ENCODE measurements at places on chromosomes 11 and 22. TPM values are rescaled to one million over a fixed set of nuclear protein-coding genes. Genes with fewer than 3 reads are reported as not detected.

DNA sequence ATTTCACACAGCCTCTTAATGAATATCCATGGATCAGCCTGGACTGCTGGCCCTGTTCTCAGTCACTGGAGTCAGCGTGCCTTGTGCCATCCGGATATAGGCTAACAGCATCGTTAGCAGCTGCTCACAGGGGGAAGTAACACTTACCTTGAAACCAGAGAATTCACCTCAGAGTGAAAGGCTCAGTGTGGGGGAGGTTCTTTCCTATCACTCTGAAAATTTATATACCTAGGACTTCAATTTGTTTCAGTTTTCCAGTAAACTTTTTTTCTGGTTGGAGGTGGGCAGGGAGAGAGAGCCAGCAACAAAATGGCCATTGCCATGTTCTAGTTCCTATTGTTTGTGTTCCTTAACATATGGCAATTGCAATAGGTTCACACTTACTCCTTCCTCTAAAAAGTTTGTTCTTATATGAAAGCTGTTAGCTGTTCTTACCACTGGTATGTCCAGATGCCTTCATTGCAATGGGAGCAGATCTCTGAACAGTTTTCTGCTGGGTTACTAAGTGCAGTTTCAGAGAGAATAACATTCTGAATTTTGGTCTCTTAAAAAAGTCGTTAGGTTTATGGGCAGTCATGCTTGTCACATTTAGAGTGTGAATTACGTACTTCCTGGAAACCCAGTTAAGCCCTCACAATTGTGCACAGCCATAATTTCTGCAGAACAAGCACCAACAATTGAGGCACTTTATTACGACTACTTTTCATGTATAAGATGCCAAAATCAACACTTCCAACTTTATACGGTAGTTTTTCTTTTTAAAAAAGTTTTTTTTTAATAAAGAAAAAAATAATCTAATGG is 247.6 kb downstream of the CADM1 start:
- DNase-seq, result no peak

DNA sequence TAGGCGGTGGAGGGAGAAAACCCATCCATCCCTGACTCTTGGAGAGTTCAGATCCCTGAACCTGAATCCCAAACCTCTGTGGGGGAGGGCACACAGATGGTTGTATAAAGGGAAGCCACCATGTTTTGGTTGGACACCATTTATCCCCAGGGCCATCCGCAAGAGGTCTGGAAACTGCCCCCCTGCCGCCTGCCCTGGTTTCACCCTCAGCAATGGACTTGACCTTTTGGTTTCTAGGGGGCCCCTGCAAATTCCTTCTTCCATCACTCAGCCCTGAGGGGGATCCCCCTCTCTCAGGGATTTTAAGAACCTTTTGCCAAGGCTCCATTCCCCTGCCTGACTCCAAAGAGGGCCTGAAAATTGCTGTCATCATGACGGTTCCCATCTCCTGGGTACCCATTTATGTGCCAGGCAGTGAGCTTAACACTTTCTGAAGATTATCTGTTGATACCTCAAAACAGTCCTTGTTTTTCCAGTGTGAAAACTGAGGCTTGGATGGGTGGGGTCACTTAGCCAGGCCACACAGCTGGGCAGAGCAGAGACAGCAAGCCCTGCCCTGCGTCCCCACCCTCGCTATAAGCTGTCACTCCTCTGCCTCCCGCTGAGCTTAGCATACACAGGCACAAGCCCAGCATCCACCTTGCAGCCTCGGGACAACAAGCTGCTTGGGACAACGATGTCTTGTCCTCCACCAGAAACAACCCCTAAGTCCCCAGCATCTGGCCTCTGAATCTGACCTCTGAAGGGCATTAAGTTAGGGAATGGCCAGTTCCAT is 33.2 kb upstream of the CRYBB3 start:
- no peak for DNase-seq

DNA sequence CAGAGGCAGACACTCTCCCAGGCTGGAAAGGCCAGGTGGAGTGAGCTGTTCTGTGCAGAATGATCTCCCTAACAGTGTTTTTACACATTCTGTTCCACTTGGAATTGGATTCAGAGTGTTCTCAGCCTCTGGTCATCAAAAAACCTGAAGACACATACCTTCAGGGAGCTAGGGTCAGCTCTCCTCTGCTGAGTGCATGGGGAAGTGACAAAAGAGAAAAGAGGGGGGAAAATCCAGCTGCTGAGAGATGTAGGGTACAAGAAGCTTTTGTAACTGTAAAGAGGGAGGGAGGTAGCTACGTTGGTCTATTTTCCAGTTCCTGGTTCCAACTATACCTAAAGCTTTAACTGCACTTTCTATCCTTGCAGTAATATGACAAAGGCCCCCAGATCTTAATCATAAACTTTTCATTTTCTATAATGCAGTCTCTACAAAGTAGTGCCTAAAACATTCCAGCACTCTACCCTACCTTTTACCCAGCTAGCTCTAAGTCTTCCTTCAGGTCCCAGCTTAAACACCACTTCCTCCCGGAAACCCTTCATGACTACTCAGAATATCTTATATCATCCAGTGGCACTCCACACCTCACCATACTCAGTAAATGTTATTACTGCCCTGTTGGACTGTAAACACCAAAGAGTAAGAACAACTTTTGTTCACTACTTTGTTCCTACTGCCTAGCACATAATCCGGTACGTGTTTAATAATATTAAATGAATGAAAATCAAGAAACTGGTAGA is 9.2 kb downstream of the MAPK1 start:
- no peak for DNase-seq

GRCh38 chr11:2306452-2306823 is 4.6 kb downstream of the TSPAN32 start:
- DNase-seq, result no peak

DNA sequence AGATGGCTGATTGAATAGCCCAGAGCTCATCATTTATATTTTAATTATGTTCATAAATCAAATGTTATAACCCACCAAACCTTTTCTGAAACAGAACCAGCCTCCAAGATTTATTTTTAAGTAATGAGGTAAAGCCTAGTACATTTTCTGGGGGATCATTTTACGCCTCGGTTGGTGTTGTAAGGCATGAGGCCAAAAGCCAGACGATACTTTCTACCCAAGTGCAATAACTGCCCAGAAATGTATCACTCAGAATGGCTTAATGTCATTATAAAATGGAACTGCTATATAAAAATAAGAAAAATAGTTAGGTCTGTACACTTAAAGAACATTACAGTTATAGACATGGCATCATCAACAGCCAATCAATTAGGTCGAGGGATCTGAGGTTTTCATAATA is 283.3 kb downstream of the CADM1 start:
- no peak for DNase-seq

DNA sequence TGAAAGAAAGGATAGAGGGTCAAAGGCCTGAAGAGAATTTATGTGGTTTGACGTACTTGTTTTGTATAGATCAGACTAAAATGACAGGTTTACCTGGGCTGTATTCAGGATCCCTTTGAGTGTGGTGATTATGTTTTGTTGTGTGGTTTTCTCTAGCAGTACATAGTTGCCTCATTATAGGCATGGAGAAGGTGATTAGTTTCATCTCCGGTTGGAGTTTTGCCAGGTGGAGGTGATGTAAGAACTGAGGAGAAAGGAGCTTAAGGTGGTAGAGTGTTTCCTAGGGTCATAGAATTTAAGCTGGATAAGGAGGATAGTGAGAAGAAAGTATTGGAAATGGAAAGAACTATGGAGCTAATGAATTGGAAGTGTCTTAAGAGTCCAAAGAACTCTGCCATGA is 229.0 kb downstream of the TMEM135 start:
- no peak for DNase-seq

DNA sequence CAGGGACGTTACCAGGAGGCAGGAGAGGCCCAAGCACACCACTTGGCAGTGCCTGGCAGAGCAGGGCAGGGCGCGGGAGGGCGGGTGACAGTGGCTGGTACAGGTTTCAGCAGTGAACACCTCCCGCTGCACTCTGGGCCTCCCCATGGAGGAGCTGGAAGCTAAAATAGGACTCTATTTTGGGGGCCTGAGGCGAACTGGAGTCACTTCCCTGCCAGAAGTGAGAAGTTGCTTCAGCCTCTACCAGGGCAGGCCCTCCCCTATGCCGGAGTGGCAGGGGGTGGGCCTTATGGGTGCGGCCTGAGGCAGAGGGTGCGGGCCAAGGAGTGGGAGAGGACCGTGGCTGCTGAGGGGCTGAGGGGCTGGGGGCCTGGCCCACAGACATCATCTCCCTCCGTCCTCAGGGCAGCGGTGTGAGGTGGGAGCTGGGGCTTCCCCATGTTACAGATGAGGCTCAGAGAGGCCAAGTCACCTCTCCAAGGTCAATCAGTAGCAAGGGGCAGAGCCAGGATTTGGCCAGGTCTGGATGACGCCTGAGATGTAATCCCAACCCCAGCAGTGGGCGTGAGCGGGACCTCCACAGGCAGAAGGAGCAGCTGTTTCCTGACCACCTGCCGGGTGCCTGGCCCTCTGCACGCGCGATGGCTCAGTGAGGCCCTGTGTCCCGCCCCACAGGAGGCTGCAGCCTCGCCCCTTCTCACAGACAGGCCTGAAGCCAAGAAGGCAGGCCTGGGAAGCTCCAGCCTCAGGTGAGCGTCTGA is 39.3 kb downstream of the KCNJ4 start:
- no peak for DNase-seq

- no peak for DNase-seq
Observed at GRCh38 chr11:45394294-45395085, 108.3 kb upstream of the SYT13 start.

- DNase-seq, result no peak
Observed at GRCh38 chr11:85955531-85955930, 100.3 kb downstream of the CCDC83 start.

DNA sequence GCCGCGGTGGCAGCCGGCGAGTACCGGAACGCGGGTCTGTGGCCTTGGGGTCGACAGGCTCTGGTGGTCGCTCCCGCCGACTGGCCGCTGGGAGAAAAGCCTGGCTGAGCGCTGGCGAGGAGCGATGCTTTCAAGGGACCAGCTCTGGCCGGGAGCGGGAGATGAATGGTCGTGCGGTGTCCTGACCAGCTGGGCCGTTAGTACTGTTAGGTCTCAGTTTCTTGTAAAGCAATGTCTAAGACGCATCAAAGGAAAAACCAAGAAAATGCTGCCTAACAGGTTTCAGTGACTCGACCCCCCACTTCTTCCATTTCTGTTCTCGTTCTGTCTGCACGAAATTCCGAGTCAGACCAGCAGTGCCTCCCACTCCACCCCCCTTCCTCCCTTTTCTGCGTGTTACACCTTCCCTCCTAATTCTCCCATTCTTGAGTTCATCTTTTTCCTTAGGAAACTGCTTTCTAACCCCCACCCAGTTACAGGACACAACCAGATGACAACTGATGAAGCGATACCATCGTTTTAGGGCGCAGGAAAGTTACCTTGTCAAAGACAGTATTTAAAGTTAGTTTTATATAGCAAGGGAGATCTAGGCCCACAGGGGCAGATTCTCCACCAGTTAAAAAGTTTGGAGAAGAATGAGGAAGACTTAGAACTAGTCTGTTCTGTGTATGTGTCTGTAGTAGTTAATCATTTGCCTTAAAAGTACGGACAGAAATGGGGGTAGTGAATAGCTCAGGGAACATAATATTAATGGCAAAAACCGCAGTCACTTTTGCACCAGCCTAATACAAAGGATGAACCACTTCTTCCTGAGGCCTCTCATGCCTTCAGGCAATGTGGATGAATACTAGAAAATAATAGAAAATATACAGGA is 1.0 kb downstream of the CUL5 start:
- no peak for DNase-seq

DNA sequence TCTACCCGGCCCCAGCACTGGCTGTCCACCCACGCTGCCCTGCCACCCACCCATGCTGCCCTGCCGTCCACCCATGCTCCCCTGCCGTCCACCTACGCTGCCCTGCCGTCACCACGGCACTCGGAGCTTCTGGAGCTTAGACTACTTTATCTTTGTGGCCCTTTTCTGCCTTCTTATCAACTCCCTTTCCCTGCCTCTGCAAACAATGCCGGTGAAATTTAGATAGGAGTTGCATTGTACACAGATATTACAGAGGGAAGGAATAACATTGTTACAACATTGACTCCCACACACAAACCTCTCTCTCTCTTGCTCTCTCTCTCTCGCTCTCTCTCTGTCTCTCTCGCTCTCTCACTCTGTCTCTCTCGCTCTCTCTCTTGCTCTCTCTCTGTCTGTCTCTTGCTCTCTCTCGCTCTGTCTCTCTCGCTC is 33.7 kb upstream of the BRSK2 start:
- DNase-seq, result no peak

- DNase-seq, result no peak
Observed at GRCh38 chr11:120605469-120605868, 93.9 kb downstream of the GRIK4 start.

- no peak for DNase-seq
Observed at GRCh38 chr11:119902656-119903231, 173.7 kb upstream of the NECTIN1 start.

DNA sequence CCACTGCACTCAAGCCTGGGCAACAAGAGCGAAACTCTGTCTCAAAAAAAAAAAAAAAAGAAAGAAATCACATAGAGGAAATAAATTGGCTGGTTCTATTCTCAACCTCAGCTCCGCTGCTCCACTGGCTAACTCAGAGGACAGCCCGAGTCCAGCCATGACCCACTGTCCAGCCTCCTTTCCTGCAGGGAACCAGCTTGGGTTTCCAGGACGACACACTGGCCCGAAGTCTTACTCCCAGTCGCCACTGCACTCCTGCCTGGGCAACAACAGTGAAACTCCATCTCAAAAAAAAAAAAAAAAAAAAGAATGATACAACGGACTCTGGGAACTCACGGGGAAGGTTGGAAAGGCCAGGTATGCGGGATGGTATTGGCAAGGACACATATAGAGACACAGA is 31.5 kb downstream of the APOL3 start:
- DNase-seq, result no peak

GRCh38 chr22:19180740-19181410 is 2.3 kb upstream of the SLC25A1 start:
- DNase-seq, result no peak

GRCh38 chr11:74702383-74703007 is 28.7 kb downstream of the CHRDL2 start:
- no peak for DNase-seq

- DNase-seq, result no peak
Observed at GRCh38 chr11:1832211-1832919, 2.4 kb upstream of the SYT8 start.

DNA sequence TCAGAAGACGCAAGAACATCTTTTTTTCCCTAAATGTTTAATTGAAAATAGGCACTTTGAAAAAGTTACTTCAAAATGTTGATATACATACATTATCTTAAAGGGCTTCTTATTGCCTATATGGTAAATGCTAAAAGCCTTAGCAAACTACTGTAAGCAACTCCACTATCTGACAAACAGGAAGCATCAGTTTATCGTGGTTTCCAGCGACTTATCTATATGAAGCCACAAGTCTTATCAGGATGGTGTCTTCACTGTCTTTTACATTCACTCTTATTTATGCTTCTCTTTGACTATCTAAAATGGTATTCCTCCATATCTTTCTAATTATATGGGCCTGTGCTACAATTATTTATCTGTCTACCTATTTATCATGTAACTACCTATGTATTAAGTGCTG is 2091.9 kb downstream of the LRRC4C start:
- DNase-seq, result no peak

Gene OR8G1
- not detected for total RNA-seq

Gene H19
- 126 TPM for total RNA-seq

Gene MAP6
- 21.5 TPM for total RNA-seq

Gene OR52A1
- not detected for total RNA-seq

Gene HEPN1
- not detected for total RNA-seq

Gene MMP1
- not detected for total RNA-seq

Measured in prostate gland (tissue), 2 donors.